ENCODE measurements at places on chromosomes 2 and 18.

DNA sequence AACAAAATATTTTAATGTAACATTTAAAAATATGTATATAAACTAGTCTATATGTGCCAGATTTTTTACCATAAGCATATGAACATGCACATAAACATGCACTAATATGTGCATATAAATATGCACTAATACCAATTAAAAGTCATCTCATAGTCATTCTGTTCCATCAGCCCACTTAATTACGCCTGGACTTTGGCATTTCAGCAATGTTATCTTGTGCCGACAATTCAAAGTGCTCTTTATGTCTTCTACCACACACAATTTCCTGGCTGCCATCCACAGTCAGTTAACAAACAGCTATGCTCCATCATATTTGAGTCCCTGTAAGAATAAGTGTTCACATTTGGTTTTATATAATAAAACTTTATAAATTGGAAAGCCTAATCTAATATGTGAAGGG, 92.6 kb upstream of the TSPYL6 start:
- no peak for DNase-seq

- DNase-seq: no peak
These were observed 27.3 kb upstream of the SPOPL start for GRCh38 chr2:138474100-138474825.

DNA sequence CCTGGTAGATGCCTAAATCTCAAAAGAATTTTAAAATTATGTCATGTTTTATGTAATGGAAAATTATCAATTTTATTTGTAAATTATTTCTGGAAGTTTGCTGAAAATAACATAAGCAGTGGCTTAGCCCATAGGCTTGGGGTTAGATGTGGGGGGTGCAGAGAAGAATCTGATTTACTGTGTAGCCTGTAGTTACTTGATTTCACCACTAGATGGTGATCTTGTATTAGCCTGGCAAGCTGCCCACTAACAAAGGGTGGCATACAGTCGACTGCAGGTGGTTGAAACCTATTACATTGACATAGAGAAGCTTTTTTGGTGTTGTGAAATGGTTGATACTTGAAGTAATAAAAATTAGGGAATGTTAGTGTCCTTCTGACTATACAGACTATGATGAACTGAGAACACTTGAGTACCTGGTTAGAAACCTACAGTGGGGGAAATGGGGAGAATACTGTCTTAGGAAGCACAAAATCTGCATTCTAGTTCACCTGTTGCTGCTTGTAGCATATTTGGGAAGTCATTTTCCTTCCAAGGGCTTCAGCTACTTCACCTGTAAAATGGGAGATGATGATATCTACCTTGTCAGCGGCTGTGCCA, 191.0 kb upstream of the LHCGR start:
- DNase-seq: no peak

DNA sequence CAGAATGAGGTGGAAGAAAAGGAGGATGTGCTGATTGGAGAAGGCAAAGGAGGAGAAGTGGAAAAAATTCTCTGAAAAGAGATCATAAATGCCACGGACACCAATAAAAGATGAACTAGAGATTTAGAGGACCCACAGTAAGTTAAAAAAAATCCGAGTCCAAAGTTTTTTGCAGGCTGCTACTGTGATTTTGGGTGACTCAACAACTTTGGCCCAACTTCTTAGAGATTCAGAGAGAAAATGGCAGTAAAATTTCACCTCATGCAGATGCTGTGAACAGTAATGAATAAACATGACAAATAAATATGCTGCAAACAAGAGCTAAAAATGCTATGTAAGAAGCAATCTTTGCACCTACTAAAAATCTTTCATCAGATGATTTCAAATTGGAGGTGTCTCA, 176.9 kb upstream of the SESTD1 start:
- DNase-seq: no peak

GRCh38 chr2:99106913-99107312, 34.6 kb upstream of the C2orf15 start:
- DNase-seq: no peak

- no peak for DNase-seq
These were observed 100.1 kb downstream of the VAPA start for GRCh38 chr18:10013621-10014543.

- no peak for DNase-seq
These were observed 2.1 kb downstream of the TTC39C start for GRCh38 chr18:24016643-24017042.

GRCh38 chr18:70503060-70503459, 214.2 kb downstream of the SOCS6 start:
- DNase-seq: no peak

DNA sequence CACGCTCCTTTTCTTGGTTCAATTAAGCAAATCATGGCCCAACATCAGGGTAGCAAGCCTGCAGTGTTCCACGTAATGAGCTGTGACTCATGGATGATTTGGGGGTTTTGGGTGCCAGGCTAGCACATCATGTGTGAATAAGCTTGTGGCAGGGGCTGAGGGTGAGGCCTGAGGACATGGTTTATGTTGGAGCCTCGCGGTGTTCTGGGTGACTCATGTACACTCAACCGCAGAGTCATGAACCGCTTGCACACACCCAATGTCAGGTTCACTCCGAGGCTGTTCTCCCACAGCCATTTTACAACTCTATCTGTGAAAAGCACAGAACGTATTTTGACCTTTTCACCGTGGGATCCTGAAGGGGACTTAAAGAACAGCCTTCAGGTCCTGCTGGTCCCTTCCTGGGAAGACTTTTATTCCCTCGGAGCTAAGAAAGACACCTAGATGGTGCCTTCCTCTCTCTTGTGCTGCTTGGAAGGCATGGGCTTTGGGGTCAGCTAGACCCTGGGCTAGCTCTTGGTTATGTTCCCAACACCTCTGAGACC, 139.9 kb upstream of the ZEB2 start:
- DNase-seq: no peak

- DNase-seq: no peak
These were observed 531.9 kb downstream of the IRS1 start for GRCh38 chr2:226267516-226268289.

- DNase-seq: no peak
These were observed 122.5 kb downstream of the PRPF40A start for GRCh38 chr2:152594792-152595191.

DNA sequence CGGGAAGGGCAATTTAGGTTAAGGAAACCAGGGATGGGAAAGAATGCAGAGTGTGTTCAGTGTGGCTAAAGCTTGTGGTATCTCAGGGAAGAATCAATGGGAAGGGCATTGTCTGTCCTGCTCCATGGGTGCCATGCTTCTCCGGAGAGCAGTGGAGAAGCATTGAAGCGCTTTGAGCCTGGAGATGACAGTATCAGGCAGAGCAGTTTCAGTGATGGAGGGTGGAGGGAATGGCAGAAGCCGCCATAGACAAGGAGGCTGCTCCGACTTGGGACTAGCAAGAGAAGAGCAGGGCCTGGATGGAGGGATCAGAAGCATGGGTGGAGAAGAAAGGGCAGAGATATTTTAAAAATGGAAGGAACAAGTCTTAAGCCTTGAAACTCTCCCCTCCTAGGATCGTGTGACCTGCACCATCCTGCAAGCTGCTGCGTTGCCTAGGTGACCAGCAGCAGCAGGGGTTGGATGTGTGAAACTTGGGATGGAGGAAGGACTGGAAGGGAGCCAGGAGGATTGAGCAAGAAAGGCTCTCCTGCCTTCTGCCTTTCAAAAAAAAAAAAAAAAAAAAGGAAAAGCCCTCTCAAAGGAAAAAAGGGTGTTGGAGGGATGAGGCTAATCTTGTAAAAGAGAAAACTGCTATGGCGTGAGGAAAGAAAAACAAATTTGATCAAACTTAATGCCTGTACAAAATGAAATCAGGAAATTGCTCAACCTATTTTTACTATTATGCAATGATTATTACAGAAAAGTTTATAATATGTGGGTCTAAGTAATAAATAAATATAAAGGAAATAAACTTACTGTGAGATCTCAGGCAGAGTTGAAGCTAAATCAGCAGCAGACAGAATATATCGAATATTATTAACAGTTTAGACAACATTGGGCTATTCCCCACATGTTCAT, 493.8 kb upstream of the NRP2 start:
- DNase-seq: no peak

DNA sequence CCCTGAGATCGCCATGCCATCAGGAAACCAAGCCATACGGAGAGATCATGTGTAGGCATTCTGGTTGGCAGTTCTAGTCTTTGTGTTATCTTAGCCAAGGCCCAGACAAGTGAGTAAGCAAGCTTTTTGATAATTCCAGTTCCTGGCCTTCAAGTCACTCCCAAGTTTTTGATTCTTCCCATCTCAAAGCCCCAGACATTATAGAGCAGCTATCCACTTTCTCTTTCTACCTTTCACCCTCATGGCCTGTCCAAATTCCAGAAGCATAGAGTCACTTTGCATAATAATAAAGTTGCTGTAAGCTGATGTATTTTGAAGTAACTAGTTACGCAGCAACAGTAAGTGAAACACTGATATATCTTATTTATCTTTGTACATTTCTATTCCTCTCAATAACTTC, 26.8 kb upstream of the IL1RL1 start:
- DNase-seq: no peak

- no peak for DNase-seq
These were observed 77.8 kb downstream of the PDCL3 start for GRCh38 chr2:100640431-100641124.

GRCh38 chr2:101038455-101039255, 36.6 kb downstream of the RPL31 start:
- DNase-seq: no peak

DNA sequence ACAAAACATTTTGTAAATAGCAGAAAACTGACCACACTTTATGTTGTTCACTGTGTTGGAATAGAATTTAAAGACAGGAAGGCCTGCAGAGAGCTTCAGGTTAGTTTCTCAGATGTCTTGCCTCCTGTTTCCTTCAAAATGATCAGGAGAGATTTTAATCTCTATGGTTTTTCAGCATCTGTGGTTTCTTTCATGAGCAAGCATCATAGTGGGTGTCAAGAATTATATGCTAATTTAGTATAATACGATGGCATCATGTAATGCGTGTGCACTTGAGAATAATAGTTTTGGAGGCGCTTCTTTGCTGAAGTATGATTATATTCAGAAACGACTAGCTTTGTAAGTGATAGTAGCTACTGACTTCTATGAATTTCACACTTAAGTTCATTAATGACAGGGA, 149.9 kb downstream of the PLCL1 start:
- no peak for DNase-seq

GRCh38 chr2:157364257-157364974, 38.8 kb upstream of the ERMN start:
- no peak for DNase-seq

GRCh38 chr2:217438136-217438535, 564.7 kb downstream of the TNS1 start:
- no peak for DNase-seq

GRCh38 chr2:205915130-205915524, 170.8 kb downstream of the INO80D start:
- DNase-seq: no peak

DNA sequence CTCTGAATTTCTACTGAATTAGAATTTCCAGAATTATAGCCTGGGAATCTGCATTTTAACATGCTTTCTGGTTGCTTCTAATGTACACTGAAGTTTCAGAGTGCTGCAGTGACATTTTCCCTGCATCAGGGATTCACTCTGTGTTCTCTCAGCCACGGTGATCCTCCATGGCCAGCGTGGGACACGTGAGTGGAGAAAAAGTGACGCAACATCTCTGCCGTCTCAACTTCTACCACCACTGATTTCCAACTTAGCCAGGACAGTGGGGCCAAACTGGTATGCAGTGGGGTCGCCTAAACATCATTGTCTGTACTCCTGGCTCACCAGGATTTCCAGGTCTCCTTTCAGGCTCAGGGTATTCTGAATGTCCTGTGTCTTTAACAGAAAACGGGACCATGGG, 44.6 kb downstream of the LAMA3 start:
- DNase-seq: no peak

DNA sequence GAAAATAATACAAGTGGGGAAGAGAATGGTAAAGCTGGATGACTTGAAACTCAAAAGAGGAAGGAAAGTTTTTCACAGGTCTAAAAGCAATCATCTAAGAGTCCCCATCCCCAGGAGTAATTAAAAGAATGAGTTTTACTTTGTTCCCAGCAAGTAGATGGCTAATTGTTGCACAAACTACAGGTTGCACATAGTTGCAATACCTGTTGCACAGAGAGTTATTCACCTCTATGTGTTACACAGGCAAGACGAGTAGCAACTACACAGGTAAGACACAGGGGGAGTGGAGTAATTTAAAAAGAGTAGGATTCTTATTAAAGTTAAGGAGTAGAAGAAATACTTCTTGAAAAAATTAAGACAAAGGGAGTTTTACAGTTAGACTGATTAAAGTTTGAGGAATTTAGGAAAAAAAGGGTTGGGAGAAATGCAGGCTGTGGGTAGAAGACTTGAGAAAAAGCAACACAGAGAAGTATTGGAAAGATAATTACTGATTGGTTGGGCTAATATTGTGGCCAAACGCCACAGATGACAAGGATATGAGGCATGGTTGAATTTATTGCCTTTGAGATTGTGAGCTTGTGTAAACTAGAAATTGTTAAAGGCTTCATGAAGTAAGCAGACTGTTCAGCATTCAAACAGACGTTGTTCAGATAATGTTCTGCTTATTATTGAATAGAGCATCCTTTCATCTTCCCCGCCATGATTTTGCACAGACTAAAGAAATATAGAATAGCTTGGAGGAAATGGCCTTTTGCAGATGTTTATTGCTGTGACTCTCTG, 699.3 kb downstream of the NR4A2 start:
- DNase-seq: no peak

DNA sequence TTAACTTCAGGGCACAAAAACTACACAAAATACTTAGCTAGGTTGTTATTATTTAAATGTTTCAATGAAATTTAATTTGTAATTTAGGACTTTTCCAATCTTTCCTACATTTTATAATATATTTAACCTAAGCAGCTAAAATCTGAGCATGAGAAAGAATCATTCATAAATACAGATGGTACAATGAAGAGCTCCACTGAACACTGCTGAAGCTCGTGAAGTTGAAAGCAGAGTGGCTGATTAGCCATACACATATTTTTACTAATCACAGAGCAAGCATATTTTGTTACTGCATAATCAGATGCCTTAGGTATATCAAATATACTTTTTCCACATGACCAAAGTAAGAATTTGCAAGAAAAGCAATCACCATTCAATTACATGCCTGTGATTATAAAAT, 184.9 kb upstream of the ETAA1 start:
- no peak for DNase-seq

Data from activated B cell treated with CpG ODN at 0.5 μM for 24 hours (primary cell).